ENCODE measurements at places on chromosomes 7 and 10. TPM values are rescaled to one million over a fixed set of nuclear protein-coding genes. Genes with fewer than 3 reads are reported as not detected.

Gene HMX3
- not detected for total RNA-seq

Gene CCSER2
- total RNA-seq, result 36.9 TPM

Gene TRIM50
- not detected for total RNA-seq

Gene SPDYE11
- total RNA-seq, result not detected

Gene CAV1
- total RNA-seq, result 541 TPM

Gene MXI1
- total RNA-seq, result 9.1 TPM

Gene CPED1
- 117 TPM for total RNA-seq

Gene GOLGA7B
- not detected for total RNA-seq

Gene RNF148
- total RNA-seq, result 0.66 TPM

Gene ITPRID1
- not detected for total RNA-seq

Gene GIMAP2
- total RNA-seq, result 2.9 TPM

Gene LOXL4
- 129 TPM for total RNA-seq
